Effector memory CD4-positive, alpha-beta T cell (primary cell): ENCODE measurements at places on chromosomes 3 and 15.

- DNase-seq: no peak
Measured at GRCh38 chr3:19945534-19945933, 1.4 kb upstream of the RAB5A start.

GRCh38 chr3:114060906-114061655 lies 4.5 kb downstream of the QTRT2 start:
- DNase-seq: no peak

DNA sequence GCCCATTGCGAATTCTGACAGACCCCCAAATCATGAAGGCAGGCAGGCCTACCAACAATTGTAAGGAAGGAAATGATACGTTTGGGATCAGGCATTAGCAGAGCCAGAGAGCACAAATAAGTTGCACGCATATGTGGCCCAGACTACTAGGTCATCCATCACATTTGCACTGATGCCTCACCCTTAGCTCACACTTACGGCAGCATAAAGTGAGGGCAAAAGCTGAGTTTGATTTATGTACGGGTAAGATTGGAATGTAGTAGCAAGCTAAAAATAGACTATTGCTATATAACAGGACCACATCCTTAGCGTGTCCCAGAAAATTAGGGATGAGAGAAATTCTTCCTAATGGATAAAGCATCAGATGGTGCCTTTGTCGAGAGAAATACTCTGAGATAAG lies 58.6 kb downstream of the QTRT2 start:
- no peak for DNase-seq

DNA sequence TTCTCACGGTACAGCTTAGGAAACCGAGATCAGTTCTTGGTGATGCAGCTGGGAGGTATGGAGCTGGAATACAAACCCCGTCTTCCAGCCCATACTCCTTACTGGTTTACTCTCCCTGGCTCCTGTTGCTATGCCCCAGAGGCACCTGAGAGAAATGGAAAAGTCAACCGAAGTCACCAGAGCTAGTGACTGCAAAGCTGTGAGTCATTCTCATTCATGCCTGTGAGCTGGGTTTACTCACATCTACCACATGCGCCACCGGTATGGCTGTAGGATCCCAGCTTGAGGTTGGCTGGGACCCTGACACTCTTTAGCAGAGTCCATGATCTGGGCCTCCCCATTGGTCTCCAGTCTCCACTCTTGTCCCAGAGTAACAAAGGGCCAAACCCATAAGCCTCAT lies 111.5 kb upstream of the ETV5 start:
- DNase-seq: no peak

- no peak for DNase-seq
Measured at GRCh38 chr3:74442683-74443082, 171.8 kb downstream of the CNTN3 start.

DNA sequence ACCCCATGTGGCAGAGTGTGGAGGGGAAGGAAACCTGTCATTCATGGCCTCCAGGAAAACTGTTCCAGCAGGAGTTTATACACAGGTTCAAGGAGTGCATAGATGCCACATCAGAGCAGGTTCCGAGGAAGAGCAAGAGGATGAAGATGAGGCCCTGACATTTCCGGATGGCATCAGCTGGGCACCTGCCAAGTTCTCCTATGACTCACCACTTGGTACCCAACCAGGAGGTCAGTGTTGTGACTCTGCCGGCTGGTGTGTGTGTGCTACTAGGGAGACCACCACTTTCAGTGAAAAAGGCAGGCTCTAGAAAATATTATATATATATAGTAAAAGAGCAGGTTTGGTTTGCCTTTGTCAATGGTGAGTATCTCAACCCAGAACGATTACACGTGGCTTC lies 69.3 kb downstream of the NTRK3 start:
- no peak for DNase-seq

GRCh38 chr3:22612927-22613326 lies 590.2 kb upstream of the UBE2E2 start:
- no peak for DNase-seq

- no peak for DNase-seq
Measured at GRCh38 chr15:42171122-42171521, 14.7 kb upstream of the PLA2G4F start.

GRCh38 chr3:184952671-184953070 lies 140.7 kb downstream of the VPS8 start:
- DNase-seq: no peak

DNA sequence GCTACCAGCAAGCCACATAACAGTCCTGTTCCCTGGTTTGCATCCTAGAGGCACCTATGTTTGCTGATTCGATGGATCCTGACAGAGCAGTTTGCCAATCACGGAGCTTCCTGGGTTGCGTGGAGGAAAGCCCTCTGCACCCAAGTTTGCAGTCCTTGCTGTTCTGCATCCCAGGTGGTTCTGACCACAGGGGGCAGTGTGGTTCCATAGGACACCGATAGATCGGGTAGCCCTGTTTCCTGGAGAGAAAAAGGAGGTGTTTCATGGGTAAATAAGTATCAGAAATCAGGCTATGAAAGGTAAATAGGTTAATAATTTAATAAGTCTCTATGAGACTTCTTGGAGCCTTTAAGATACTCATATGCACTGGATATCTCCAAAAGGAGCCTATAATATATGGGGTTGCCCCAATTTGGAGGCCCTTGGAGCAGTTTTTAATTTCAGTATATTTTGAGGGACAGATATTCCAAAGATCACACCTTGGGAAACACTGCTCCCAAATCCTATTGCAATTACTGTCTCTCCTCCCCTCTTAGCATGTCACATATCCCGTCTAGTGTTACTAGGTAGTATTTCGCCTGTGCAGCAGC lies 194.6 kb upstream of the TPM1 start:
- DNase-seq: peak; percentile 2

DNA sequence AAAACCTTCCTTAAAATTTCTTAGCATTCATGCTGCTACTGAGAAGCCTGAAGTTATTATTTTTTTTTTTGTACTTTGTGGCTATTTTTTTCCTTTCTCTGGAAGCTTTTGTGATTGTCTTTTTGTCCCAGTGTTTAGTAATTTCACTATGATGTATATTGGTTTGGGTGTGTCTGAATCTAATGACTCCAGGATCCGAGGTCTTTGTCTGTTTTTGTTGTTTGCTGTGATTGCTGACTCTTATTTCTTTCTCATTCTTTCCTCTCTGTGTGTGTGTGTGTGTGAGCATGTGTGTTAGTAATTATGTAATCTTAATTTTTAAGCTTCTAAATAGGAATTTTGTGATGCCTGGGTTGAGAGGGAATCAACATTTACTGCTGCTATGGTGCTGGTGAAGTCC lies 152.0 kb downstream of the RAP2B start:
- no peak for DNase-seq

DNA sequence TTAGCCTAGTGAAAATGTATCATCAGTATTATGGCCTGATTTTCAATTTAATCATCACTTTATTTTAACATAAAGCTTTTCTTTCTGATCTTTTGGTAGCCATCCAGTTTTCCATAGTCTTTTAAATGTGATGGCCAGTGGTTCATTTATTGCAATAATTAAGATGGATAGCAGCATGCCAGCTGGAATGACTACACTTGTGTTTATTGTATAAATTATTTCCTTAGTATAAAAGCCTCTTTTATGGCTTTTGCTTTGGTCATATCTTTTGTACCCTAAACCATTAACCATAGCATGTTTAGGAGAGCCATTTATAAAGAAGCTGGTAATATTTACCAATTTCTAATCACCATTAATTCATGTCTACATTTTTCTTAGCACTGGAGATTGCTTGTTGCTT lies 31.7 kb downstream of the ALCAM start:
- no peak for DNase-seq

DNA sequence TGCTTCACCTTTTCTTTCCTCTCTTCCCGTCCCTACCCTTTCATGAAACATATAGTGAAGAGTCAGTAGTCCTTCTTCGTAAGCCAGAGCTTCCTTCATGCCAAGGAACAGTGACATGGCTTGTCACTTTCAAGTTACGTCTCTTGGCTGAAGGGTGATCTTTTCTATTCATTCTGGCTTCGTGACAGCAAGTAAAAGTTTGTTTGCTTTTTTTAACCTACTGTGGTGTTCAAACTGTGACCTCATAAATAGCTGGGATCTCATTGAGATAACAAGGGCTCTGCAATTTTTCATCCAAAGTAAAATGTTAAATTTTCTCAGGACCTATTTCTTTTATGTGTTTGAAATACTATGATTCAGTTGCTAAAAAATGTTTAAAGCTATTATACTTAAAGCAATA lies 10.5 kb downstream of the CDIN1 start:
- DNase-seq: no peak

GRCh38 chr15:63668601-63669000 lies 71.4 kb downstream of the FBXL22 start:
- DNase-seq: no peak

- no peak for DNase-seq
Measured at GRCh38 chr3:139378587-139379241, 10.7 kb downstream of the COPB2 start.

GRCh38 chr15:91522605-91523332 lies 330.7 kb upstream of the SLCO3A1 start:
- DNase-seq: no peak

- no peak for DNase-seq
Measured at GRCh38 chr15:63015618-63016017, 26.9 kb upstream of the TPM1 start.

- DNase-seq: no peak
Measured at GRCh38 chr3:194686816-194687637, 1.3 kb downstream of the FAM43A start.

- peak; percentile 15 for DNase-seq
Measured at GRCh38 chr3:45109771-45110508, 36.2 kb downstream of the CDCP1 start.

DNA sequence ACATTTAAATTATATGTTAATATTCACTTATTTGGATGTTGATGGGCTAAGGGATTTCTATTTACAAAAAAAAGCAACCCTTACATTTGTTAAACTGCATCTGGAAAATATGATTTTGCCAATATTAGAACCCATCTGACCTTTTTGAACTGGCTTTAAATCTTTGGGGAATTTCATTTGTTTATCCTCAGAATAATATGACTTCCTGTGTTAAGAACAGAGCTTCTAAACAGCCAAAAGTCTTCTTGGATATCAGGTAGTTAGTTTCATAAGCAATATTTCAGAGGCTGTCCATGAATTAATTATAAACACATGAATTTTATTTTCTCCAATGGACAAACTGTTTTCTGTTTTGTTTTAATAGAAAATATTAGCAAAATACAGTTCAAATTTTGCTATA lies 301.9 kb upstream of the AGTR1 start:
- no peak for DNase-seq

- DNase-seq: no peak
Measured at GRCh38 chr15:76108021-76108723, 48.4 kb downstream of the TMEM266 start.

DNA sequence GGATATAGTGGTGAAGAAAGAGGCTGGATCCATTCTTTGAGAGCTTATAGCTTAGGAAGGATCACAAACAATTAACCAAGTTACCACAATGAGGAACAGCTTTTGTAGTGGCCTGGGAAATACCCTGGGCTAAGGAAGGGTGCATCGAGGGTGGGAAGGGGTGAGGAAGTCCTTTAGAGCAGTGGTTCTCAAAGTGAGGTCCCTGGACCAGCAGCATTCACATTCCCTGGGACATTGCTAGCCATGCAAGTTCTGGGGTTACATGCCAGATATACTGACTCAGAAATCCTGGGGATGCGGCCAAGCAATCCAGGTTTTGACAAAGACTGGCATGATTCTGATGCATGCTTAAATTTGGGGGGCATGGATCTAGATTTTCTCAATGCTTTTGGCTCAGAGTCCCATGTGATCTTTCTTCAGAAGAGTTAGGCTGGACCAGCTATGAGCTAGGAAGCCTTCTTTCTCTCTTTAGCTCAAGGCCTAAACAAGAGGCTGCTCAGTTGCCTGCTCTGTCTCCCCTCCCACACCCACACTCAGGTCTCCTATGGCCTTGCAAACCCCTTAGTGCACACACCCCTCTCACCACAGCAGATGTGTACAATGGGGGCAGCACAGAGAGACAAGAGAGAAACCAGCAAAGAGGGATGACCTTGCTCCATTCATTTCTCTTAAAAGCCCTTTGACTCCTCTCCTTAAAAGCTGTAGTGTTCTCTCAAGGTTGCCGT lies 1.8 kb upstream of the CCR1 start:
- DNase-seq: no peak

GRCh38 chr3:58696093-58696492 lies 29.5 kb upstream of the FAM3D start:
- no peak for DNase-seq

GRCh38 chr3:180188512-180189309 lies 152.0 kb upstream of the PEX5L start:
- DNase-seq: no peak

DNA sequence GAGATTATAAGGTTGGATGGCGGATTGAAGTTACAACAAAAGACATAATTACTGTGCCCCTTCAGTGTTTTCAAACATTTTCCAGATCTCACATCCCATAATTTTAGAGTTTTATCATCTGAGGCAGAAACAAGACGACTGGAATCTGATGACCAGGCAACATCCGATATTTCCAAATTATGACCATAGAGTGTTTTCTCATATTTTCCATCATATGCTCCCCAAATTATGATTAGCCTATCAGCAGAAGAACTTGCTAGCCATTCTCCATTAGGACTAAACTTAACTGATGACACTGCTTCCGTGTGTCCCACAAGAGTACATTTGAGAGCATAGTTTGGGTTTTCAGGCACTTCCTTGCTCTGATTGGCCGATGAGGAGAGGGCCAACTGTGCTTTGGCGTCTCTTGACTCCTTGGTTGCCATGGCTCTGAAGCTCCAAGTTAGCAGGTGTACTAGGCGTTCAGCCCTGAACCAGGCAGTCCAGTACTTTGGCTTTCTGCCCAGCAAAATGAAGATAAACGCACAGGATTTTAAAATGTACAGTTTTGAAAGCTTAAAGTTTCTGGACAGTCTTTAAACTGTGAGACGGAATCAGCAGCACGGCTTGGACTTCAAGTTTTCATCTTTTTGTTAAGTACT lies 638 bp downstream of the WDR5B start:
- no peak for DNase-seq

DNA sequence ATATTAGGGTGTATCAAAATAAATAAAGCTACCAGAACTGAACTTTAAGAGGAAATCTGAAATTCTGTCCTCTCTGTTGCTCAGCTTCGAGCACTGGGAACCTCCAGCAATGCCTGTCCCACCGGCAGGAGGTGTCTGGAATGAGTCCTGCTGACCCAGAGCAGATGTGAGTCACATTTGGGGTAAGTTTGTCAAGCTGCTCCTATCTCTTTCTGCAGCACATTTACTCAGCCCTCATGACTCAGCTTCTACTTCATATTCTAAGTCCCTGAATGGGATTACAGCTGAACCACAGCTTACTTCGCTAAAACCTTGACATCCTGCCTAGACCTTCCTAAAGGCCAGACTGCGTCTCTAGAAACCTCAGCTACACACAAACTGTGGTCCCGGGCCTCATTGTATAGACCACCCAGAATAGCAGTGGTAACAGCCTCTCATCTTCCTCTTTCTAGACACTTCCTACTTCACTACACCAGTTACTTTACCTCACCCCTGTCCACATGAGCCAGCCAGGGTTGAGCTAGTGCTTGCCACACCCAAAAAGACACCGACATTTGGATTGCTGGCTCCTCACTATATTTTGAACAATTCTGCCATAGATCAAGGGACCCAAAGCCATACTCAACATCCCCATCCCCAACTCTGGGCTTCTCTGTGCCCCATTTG lies 109.6 kb upstream of the TMCO5A start:
- no peak for DNase-seq

GRCh38 chr3:149018247-149018646 lies 26.9 kb downstream of the GYG1 start:
- DNase-seq: no peak

- no peak for DNase-seq
Measured at GRCh38 chr3:132231633-132232032, 85.6 kb upstream of the ACP3 start.

GRCh38 chr3:117914540-117915100 lies 1120.0 kb downstream of the IGSF11 start:
- no peak for DNase-seq

- no peak for DNase-seq
Measured at GRCh38 chr3:129412542-129413198, 15.8 kb downstream of the EFCAB12 start.
